Kidney epithelial cell (primary cell): ENCODE measurements at places on chromosomes 5 and 9.

- DNase-seq = peak; percentile 50
Observed at GRCh38 chr5:68898951-68899471, 194.8 kb upstream of the SLC30A5 start.

DNA sequence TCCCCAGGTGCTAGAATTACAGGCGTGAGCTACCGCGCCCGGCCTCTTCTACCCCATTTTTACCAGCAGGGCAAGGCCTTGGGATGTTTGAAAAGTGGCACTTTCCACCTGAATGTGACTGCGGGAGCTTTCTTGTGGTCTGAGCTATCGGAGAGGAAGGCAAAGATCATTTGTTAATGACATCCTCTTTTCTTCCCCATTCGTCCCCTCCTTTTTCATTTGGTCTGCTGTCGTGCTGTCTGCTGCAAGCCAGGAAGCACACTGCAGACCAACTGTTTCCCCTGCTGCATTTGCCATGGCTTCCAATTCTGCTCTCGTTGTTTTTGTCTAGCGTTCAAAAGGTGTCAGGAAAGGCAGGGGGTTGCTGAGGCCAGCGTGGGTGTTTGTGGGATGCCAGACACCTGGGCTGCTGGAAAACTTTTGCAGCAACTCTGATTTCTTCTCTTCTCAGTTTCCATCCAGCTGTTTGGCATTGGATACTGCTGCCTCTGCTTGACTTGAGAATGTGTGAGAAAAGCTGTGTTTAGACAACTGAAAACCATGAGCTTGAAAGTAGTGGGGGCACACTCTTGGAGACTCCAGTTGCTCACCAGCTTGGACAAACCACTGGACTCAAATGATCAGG is 196.4 kb upstream of the MSX2 start:
- no peak for DNase-seq

DNA sequence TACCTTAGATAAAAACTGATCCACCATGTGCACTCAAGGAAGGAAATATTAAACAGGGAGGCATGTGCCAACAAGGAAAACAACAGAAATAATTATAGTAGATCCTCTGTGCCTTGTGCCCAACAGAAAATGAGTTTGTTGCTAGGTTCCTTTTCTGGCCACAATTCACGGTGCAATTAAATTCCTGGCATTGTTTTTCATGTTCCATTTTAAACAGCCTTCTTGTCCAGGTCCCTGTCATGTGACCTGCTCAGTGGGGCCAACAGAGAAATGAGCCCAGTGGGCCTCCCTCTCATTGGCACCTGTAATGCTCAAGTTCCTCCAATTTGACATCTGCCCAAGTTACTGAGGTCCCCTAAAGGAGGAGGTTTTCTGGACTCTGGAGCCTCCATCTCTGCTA is 56.5 kb downstream of the SPOCK1 start:
- DNase-seq = no peak

DNA sequence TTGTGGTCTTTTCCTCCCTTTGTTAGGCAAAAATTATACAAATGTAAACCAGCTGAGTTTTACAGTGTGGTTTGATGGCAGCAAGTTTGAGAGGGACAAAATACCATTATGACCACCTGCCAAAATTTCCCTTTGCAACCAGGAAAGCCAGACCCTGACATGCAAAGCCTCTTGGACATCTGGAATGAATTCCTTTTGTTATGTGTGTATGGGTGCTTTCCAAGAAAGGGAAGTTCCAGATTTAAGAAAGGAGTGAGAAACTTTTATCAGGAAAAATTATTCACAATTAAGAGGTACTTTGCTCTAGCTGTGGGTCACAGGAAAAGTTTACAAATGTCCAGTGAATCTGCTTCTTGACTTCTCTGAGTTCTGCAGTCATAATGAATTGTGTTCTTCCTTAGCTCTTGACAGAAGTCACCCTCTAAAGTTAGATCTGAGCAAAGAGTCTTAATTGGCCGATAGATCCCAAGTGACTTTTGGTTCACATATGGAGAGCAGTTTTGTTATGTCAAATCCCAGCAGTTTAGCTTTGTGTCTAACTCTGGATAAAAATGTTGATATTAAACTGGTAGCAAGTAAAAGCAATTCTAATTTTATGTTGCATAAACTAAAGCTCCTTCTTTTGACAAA is 295.9 kb upstream of the ZNF608 start:
- no peak for DNase-seq

- DNase-seq = peak; percentile 63
Observed at GRCh38 chr9:96875461-96876142, 21.3 kb upstream of the ZNF782 start.

DNA sequence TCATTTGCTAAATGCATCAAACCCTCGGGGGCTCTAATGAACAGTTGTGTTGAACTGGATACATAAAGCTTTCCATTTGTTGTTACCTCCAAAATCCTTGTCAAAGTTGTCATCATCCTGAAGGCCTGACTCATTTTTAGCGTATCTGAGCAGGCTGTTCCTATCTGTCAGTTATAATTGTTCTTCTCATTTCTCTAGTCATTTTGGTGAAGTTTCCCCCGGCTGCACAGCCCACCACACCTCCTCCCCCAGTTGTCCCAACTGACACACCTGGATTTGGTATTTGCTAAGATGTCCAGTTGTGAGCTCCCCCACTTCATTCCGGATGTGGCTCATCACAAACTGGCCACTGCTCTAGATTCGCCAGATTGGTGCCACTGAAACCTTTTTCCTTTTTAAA is 27.7 kb downstream of the ZFAND5 start:
- DNase-seq = no peak

DNA sequence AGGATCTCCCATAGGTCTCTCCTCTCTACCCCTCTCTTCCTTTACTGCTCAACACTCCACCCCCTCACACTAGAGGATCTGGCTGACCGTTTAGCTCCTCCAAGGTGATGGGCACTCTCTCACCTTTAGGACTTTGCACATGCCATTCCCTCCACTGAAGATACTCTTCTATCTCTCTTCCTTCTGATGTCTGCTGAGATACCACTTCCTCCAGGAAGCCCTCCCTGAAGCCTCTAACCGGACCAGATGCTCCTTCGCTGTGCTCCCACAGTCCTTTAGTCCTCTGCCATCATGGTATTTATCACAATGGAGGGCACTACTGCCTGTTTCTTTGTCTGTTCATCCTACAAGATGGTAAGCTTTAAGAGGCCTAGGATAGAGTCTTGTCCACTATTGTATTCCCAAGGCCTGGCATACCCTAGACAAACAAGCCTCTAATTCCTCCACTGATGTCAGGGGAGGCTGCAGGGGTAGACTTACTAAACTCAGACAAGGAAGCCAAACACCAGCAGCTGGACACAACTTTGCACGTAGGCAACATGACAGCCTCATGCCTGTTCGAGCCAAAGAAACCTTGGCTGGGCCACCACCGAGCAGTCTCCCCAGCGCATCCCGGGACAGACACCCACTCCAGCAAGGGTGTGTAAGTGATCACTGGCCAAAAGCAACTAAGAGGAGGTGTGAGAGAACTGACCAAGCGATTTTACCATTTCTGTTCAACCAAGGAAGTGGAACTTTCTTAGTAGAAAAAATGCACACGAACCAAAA is 20.2 kb downstream of the ORM2 start:
- DNase-seq = no peak

GRCh38 chr5:103464835-103465484 is 97.6 kb downstream of the NUDT12 start:
- DNase-seq = no peak

DNA sequence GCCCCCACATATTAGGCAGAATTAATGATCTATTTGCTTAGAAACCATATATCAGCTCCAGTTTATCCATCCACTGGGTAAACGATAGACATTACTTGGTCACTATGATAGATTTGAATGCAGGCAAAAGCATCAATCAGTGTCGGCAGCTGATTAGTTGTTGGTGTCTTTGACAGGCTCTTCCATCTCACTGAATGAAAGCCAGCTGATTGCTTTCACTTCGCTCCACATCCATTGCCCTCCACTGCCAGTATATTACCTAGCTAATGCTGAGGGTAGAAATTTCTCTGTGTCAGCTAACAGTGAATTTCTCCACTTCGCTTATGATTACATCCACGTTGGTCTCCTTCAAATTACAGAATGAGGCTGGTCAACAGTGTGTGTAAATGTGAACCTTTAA is 821.3 kb upstream of the TYRP1 start:
- DNase-seq = no peak

GRCh38 chr5:74490814-74491213 is 149.7 kb downstream of the ENC1 start:
- DNase-seq = no peak

DNA sequence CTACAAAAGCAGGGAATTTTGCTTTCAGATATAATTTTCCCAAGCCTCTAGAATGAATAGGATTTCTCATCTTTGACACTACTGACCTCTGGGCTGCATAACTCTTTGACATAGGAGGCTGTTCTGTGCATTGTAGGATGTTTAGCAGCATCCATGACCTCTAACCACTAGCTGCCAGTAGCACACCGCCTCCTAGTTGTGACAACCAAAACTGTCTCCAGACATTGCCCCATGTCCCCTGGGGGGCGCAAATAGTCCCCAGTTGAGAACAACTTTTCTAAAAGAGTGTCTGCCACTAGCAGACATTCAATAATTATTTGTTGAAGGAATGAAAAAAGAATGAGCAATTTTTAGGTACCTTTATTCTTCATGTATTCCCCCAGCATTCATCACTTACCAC is 51.8 kb downstream of the POU4F3 start:
- DNase-seq = no peak

GRCh38 chr5:160199410-160199911 is 29.8 kb upstream of the FABP6 start:
- DNase-seq = no peak

- peak; percentile 29 for DNase-seq
Observed at GRCh38 chr9:81074221-81074620, 615.1 kb downstream of the TLE1 start.

- no peak for DNase-seq
Observed at GRCh38 chr5:1447671-1448361, 2.6 kb upstream of the SLC6A3 start.
